ENCODE measurements at places on chromosomes 1 and 21. TPM values are rescaled to one million over a fixed set of nuclear protein-coding genes. Genes with fewer than 3 reads are reported as not detected.

The ZNF436 gene
- 67.1 TPM for total RNA-seq

The FAM177B gene
- 0.23 TPM for total RNA-seq

The GBP3 gene
- total RNA-seq: 1.4 TPM

The OLIG2 gene
- total RNA-seq: 51.4 TPM

The SGIP1 gene
- total RNA-seq: 79.6 TPM

The TNFSF4 gene
- 1.2 TPM for total RNA-seq

Data from diencephalon (tissue), 1 donor.